ENCODE measurements at places on chromosomes 13 and 19.

GRCh38 chr19:19446655-19447437 is 41.4 kb downstream of the GATAD2A start:
- no peak for DNase-seq

DNA sequence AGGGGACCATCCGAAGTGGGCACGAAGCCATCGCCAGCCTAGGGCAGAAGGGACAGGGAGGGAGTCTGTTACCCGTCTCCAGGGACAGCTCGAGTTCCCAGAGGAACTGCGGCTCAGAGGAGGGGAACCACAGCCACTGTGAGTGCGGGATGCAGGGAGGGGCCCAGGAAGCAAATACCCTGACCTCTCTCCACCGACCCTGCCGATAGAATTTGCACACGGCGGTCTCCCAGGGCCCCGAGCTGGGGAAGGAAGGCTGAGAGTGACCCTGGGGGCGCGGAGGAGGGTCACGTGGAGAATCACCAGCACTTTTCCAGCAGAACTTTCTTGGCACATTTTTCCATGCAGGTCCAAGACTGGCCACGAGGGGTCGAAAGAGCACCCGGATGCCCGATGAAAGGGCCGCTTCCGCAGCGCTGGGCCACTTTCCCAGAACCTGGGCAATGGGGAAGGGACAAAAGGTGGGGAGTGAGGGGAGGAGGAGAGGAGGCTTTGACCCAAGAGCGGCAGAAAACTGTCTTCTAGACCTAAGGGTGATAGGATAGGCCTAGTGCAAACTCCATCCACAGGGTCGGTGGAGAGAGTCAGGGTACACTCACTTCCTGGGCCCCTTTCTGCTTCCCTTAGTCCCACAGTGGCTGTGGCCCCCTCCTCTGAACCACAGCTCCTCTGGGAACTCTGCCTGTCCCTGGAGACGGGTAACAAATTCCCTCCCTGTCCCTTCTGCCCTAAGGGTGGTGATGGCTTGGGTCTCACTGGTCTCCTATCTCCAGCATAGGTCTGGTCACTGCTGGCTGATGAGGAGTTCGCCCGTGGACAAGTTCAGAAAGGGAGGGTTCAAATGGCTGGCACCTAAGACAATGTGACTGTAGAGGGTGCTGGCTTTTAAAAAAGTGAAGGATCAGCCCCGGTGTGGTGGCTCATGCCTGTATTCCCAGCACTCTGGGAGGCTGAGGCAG is 5.3 kb upstream of the GPR4 start:
- DNase-seq = no peak

GRCh38 chr13:48944221-48944620 is 31.5 kb upstream of the FNDC3A start:
- DNase-seq = no peak

- no peak for DNase-seq
Measured at GRCh38 chr13:110964229-110965037, 49.6 kb upstream of the ANKRD10 start.

- peak; percentile 74 for DNase-seq
Measured at GRCh38 chr13:32650705-32651311, 64.6 kb downstream of the PDS5B start.

DNA sequence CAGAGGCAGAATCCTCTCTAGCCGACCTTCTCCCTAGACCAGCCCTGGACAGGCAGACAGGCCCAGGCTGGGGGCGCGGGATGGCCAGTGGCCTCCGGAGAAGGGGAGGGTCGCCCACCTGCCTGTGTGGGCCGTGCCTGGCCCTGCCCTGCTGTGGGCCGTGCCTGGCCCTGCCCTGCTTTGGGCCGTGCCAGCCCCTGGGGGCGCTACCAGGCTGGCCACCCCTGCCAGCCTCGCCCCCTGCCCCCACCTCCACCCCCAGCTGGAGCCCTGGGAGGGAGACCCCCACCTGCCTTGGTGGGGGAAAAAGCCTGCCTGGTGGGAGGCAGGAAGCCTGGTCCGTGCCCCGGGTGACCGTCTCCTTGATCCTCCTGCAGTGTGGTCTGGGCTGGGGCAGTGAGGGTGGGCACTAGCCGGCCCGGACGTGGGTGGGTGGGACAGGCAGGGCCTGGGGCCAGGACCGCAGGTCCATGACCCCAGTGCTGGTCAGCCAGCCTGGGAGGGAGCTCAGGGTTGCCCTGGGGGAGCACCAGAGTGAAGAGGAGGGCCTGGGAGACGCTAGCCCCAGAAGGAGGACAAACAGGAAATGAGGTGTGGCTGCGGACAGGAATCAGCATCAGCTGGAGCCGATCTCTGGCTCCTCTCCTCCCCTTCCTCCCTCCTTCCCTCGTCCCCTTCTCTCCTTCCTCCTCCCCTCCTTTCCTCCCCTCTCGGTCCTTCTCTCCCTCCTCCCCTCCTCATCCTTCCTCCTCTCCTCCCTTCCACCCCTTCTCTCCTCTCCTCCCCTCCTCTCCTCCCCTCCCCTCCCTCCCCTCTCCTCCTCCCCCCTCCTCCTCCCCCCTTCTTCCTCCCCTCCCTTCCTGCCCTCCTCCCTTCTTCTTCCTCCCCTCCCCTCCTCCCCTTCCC is 5.1 kb upstream of the MKNK2 start:
- no peak for DNase-seq

DNA sequence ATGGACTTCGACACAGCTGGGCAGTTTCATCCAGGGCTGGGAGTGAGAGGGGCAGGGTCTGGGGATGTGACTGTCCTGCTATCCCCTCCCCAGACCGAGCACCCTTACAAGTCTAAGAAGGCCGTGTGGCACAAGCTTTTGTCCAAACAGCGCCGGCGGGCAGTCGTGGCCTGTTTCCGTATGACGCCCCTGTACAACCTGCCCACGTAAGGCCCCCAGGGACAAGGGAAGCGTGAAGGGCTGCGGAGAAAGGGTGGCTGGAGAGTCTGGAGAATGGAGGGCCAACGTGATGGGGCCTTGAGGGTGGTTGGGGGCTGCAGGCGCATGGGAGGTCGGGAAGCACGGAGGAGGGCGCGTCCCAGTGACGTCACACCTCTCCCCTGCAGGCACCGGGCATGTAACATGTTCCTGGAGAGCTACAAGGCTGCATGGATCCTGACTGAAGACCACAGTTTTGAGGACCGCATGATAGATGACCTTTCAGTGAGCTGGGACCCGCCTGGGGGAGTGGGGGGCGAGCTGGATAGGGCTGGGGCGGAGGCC is 89.5 kb downstream of the MAP4K1 start:
- DNase-seq = no peak

DNA sequence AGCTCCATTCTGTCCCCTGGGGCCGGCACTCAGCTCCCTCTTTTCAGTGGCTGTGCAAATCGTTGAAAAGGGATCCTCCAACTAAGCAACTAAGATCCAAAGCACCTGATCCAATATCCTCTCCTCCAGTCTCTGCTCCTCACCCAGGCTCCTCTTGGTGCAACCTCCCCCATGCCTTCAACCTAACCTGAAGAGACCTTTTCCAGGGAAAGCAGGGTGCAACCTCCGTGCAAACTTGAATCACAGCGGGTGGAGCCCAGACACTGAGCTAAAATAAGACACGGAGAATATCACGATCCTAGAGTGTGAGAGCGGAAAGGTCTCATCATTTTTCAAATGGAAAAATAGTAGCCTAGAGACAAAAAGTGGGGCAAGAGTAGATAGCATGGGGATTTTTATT is 8.3 kb downstream of the CACNG7 start:
- DNase-seq = no peak

- DNase-seq = no peak
Measured at GRCh38 chr13:80367473-80367872, 26.5 kb upstream of the SPRY2 start.

DNA sequence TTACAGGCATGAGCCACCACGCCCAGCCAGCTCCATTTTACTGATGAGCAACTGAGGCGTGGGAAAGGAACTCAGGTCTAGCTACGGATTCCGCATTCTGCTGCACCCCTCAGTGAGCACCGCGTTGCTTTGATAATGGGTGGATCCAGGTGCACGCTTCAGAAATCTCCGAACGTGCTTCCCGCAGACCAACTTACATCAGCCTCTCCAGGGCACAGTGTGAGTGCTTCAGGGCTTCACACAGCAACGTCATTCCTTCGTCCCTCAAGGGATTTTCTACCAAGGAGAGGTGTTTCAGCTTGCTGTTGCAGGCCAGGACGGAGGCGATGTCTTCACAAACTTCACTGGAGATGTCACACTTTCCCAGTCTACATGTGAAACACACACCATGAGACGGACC is 21.7 kb downstream of the NLRP9 start:
- no peak for DNase-seq

DNA sequence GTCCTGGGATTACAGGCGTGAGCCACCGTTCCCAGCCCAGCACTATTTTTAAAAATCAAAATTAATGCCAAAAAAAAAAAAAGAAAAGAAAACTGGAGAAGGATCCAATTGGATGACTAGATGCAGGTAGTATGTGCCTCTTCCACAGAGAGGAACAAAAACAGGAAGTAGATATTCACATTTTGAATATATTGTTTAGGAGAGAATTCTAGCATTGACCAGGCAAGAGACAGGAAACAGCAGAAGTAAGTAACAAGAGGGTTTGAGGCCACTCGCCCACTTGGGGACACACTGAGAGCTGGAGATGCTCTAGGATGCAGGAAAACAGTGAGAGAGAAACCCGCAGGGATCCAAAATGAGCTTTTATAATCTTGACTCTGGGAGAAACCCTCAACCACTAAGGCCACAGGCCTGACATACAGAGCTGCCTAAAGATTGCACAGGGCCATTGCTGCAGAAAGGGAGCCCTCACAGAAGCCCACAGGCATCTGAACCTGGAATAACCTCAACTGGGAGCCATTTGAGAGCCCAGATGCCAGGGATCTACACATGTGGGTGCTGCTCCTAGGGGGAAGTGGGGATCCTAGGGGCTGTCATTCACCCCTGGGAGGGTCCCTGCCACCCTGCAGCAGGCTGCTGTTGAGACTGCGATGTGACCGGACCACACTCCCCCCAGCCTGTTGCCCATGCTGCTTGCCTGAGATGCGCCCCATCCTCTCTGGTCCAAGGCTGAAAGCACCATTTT is 28.2 kb downstream of the IGFL2 start:
- no peak for DNase-seq

DNA sequence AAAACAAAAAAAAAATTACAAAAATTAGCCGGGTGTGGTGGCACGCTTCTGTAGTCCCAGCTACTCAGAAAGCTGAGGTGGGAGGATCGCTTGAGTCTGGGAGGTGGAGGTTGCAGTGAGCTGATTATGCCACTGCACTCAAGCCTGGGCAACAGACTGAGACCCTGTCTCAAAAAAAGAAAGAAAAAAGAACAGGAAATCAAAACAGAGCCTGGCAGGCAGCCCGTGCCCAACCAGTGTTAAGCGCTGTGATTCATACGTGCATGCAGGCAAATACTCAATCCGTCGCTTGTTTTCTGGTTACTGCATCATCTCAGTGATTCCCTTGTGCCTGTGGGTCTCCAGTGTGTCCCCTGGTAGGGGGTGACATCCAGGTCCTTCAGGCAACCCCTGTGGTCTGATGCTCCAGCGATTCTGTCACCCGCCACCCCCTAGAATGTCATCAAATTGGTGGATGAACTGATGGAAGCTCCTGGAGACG is 18.1 kb downstream of the DDX39A start:
- DNase-seq = no peak

- DNase-seq = no peak
Measured at GRCh38 chr13:113980489-113981064, 6.7 kb upstream of the C13orf46 start.

DNA sequence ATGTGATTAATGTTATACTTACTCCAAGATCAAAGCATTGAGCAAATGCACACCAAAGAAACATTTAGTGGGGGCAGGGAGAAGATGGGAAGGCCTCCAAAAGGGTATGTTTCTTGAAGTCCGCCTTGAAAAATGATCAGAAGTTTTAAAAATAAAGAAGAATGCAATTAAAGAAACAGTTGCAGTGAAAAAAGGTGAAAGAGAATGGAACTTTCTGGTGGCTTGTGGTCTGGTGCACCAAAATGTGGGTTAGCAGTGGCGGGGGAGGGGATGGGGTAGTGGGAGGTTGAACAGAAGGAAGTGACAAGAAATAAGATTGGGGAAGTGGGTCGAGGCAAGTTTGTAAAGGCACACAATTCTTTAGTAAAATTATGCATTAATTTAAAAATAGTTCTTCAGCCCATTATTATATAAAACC is 2.5 kb downstream of the LCP1 start:
- peak; percentile 61 for DNase-seq

Measured in inflammatory macrophage treated with lipopolysaccharide for 1 hour (primary cell).